ENCODE measurements at places on chromosomes 4 and X.

- DNase-seq: no peak
Measured at GRCh38 chr4:18441203-18441590, 419.6 kb upstream of the LCORL start.

DNA sequence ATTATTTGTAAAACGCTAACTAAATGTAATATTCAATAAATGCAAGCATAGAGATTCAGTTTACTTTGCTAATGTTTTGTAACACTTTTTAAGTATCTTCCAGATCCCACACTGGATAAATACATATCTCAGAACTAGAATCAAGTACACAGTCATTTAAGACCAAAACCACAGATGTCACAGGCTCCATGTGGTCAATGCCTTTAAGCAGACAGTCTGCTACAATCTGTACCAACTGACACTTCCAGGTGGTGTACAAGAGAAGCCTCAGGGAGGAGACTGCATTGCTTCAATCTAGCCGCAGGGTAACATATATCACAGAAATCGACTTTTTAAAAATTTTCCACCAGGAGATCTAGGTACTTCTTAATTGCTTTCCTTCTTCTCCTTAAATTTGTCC, 229.6 kb upstream of the DIAPH2 start:
- DNase-seq: no peak

DNA sequence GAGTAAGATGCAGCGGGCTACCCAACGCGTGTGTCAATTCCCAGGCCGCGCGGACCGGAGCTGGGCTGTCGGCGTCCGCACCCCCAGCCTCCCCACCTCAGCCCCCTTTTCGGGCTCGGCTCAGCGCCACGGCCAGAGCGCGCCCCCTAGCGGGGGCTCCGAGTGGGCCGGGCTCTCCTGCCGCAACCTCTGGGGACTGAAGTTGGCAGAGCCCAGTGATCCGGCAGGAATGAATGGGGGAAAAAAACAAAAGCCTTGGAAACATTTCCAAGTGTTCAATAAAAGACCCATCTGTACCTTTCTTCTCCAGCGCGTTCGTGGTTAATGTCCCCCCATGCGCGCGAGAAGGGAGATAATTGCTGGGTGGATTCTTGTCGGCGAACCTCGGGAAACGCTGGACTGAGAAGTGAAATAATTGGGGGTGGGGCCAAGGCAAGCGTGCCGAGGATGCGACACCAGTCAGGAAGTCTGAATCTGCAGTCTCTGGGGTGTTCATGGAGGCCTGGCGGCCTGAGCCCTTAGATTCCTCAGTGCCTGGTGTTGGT, 5.2 kb upstream of the ARX start:
- no peak for DNase-seq

- no peak for DNase-seq
Measured at GRCh38 chr4:181581983-181582382, 661.2 kb upstream of the TENM3 start.

DNA sequence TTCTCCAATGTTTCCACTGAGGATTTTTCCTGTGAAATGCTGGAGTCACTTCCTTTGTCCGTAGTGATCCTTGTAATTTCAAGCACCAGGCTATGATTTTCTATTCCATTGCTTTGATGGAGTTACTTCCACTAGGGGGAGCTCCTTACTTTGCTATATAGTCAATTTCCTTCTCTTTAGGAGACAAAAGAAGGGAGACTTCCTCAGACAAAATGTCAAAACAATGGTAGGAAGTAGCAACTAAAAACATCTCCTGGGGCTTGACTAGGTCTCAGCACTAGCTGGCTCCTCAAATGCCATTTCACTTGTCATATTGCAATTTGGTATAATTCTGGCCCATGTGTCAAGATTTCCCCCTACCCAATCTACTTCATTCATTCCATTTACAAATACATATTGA, 24.1 kb downstream of the ZCCHC12 start:
- DNase-seq: peak; percentile 46

GRCh38 chr4:85774000-85774399, 299.1 kb downstream of the ARHGAP24 start:
- no peak for DNase-seq

GRCh38 chr4:101115887-101116286, 231.4 kb downstream of the PPP3CA start:
- DNase-seq: no peak

GRCh38 chrX:53316860-53317237, 35.5 kb upstream of the IQSEC2 start:
- DNase-seq: no peak

DNA sequence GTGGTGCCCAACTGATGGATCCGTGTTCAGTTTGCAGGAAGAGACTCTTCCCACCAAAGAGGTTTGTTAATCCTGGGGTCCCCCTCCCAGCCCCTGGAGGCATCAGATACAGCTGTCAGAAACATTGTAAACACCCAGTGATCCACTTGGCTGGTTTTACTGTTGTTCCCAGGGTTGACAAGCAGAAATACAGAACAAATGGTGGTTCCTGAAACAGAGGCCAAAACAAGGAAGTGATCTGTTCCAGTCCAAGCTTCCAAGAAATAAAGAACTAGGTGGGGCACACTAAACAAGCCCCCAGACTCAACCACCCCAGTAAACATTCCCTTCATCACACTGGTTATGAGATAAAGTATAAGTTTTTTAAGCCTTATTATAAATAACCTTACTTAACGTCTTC, 1.4 kb downstream of the TMLHE start:
- DNase-seq: no peak

- no peak for DNase-seq
Measured at GRCh38 chr4:123430031-123430430, 33.4 kb downstream of the SPRY1 start.

GRCh38 chr4:24001486-24002329, 111.9 kb upstream of the PPARGC1A start:
- no peak for DNase-seq

DNA sequence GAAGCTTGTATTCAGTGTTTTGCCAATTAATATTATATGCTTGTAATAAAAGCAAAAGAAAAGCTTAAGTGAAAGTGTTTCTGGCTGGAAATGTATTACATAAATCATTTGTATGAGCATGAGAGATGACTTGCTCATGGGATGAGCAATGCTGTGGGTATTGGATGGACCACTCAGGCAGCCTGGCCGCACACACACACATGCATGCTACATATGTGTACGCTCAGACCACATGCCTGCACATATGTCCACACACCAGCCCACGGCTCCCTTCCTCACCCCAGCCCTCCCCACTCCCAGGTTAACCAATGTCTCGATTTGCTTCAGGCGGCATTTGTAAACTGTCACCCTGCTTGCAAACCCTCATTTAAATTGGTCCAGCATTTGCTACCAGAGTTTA, 55.9 kb downstream of the CPLX1 start:
- no peak for DNase-seq

DNA sequence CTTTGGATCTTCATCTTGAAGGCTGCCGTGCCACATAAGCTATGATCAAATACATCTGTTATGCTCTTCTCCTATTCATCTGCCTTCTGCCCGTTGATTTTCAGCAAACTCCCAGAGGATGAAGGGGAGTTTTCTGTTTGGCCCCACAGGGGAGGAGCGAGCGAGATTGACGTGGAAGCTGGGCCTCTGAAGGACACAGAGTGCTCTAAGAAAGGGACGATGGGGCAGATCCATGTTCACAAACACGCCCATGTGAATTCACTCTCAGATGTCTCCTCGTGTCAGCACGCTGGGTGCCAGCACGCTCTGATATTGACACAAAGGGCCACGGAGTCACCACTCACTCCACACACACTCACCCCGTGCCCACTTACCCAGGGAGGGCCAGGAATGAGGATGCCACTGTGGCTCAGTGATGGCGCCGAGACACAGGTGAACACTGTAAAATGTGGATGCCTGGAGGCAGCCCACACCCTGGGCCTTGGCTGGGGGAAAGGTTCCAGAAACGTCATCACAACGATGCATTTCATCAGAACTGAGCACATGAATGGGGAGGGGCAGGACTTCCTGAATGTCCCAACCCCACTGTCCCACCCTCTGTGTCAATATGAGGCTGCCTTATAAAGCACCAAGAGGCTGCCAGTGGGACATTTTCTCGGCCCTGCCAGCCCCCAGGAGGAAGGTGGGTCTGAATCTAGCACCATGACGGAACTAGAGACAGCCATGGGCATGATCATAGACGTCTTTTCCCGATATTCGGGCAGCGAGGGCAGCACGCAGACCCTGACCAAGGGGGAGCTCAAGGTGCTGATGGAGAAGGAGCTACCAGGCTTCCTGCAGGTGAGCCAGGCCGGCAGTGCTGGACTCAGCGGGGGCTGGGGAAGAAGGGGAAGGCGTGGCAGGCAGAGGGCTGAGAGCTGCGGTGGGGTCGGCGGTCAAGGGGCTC, at the start of gene S100P:
Gene S100P, plus strand, starts transcription at position 648 of the 946 bp plus-strand sequence. Its CDS starts 55 bp downstream, at position 703.
- no peak for DNase-seq

DNA sequence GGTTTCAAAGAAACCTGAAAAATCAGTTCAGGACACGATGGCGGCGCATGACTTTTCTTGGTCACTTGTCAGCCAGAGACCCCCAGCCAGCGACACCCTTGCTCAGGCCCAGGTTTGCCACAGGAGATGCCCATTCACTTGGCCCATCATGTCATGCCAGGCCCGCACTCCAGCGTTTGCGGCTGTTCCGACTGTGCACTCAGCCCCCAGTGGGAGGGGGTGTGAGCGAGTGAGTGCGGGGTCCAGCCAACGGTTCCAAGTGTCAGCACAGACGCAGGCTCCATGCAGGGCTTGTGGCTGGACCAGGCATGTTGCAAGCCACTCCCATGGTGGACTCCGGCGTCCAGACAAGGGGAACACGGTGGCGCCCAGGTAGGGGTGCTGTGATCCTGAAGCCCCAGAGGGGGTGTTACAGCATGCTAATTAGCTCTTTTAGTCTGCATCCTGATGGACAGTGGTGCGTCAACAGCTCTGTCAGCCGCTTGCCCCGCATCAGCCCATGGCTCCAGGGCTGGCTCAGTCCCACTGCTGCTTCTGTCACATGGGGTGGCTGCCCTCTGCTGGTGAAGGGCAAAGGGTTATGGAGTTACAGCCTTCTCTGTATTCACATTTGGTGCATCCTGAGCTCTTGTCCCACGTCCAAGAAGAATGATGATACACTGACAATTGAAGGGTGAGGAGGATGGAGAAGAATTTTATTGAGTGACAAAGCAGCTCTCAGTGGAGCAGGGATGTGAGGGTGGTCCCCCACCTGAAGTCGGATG, 3.7 kb upstream of the MAEA start:
- no peak for DNase-seq

GRCh38 chrX:113001836-113002235, 161.2 kb upstream of the AMOT start:
- no peak for DNase-seq

GRCh38 chrX:135931644-135932487, 38.4 kb downstream of the SAGE1 start:
- DNase-seq: peak; percentile 6

- no peak for DNase-seq
Measured at GRCh38 chr4:29538889-29539646, 1181.1 kb upstream of the PCDH7 start.

GRCh38 chrX:142204522-142205433, at the start of gene MAGEC2:
MAGEC2 (minus strand) TSS chrX:142205290; CDS start chrX:142203987, 1,303 bp downstream.
- DNase-seq: no peak

GRCh38 chr4:74947798-74948197, 14.9 kb downstream of the PARM1 start:
- DNase-seq: no peak

- no peak for DNase-seq
Measured at GRCh38 chr4:57460967-57461366, 350.8 kb upstream of the IGFBP7 start.

GRCh38 chr4:71980976-71981375, 50.8 kb upstream of the NPFFR2 start:
- DNase-seq: no peak

- DNase-seq: no peak
Measured at GRCh38 chr4:17367201-17367600, 144.7 kb downstream of the QDPR start.

- DNase-seq: no peak
Measured at GRCh38 chrX:118965395-118965794, 9.0 kb upstream of the LONRF3 start.

DNA sequence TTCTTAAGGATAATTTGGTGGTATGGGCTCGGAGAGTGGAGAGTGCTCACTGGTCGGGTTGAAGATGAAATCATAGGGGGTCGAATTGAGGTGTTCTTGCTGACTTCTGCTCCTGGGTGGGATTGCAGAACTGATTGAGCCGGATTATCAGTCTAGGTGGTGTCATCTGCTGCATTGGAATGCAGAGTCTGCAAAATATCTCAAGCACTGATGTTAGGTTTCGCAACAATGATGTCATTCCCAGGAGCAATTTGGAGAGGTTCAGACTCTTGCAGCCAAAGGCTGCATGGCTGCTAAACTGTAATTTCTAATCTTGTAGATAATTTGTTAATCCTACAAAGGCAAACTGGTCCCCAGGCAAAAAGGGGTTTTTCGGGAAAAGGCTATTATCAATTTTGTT, 67.7 kb downstream of the RHOH start:
- DNase-seq: no peak

DNA sequence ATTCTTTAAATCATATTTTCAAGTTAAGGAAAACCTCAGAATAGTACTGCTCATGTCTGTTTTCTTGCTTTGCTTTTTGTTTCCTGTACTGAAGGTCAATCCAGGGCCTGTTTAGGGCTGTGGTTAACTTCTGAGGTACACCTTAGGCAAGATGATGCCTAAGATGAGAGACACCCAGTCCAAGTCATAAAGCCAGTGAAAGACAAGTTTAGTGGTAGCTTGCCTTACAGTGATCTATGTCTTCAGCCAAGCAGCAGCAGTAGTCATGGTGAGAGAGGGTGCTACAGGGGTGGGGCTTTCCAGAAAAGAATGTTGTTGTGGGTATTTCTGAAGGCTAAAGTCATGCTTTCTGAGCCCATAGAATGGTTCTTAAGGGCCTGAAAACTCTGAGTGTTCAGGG, 173.7 kb downstream of the VSIG4 start:
- no peak for DNase-seq

GRCh38 chr4:19684084-19684483, 567.6 kb upstream of the SLIT2 start:
- DNase-seq: no peak

DNA sequence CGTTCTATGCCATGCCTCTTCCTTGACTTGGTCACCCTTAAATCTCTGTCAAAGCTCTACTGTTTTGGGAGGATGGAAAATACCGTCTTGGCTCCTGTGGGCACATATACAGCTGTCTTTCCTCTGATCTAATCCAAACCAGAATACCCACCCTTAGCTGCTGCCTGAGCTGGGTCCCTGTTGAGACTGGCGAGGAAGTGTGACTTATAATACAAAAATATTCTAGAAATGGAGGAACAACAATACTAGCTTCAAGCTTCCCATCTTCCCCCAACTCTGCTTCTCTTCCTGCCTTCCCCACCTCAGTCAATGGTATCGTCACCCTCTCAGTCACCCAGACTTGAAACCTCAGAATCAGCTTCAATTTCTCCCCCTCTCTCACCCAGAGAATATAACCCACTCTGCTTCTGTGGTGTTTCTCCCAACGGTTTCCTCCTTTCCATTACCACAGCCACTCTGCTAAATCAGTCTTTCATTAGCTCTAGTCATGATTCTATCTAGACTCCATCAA, 599 bp upstream of the IL2RG start:
- DNase-seq: no peak

Measured in neuronal stem cell (in vitro differentiated cells).